Mammary epithelial cell (primary cell): ENCODE measurements at places on chromosomes 16 and 17. TPM values are rescaled to one million over a fixed set of nuclear protein-coding genes. Genes with fewer than 3 reads are reported as not detected.

GRCh38 chr17:4574448-4575045, 9.8 kb upstream of the SMTNL2 start:
- no peak overlapping the region for H3K27ac ChIP-seq
- DNase-seq: no peak
- H3K4me3 ChIP-seq: no peak overlapping the region

Gene SEPTIN12
- not detected for total RNA-seq

Gene TACO1
- total RNA-seq: 14.5 TPM

Gene SYT17
- total RNA-seq: 0.24 TPM in 1 of 2 replicates, not detected in the other
